ENCODE measurements at places on chromosomes 12 and 14.
A peak's percentile ranks its signal among the peaks of the same experiment; 100 is the strongest.

- no peak for DNase-seq
Measured at GRCh38 chr12:44771485-44772021, 104.6 kb downstream of the NELL2 start.

DNA sequence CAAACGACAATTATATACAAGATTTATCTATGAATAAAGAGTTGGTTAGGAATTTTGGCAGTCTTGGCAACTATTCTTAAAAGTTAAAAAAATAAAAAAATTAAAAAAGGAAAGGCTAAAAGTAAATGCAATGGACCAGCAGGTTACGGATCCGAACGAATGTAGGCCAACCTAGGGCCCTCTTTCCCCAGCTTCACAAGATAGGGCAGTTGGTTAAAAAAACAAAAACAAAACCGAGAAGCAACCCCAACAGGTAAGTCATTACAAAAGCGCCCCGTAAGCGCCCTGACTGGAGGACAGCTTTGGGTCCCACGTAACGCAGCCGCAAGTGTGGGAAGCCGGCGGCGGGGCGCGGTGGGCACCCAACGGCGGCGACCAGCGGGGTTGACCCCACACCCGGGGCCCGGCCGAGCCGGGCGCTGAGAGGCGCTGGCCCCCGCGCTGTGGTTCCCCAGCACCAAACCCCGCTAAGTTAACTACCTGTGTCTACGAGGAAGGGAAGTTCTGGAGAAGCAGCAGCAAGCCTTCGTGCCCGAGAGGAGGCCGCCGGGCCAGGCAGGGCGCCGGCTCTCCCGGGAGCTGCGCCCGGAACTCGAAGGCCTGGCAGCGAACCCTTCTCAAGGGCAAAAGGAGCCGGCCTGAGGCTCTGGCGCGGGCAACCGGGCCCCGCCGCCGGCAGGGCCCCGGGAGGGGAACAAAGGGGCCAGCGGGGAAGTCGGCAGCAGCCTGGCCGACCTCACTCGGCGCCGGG lies 882 bp downstream of the HECTD1 start:
- DNase-seq = peak; percentile 16

DNA sequence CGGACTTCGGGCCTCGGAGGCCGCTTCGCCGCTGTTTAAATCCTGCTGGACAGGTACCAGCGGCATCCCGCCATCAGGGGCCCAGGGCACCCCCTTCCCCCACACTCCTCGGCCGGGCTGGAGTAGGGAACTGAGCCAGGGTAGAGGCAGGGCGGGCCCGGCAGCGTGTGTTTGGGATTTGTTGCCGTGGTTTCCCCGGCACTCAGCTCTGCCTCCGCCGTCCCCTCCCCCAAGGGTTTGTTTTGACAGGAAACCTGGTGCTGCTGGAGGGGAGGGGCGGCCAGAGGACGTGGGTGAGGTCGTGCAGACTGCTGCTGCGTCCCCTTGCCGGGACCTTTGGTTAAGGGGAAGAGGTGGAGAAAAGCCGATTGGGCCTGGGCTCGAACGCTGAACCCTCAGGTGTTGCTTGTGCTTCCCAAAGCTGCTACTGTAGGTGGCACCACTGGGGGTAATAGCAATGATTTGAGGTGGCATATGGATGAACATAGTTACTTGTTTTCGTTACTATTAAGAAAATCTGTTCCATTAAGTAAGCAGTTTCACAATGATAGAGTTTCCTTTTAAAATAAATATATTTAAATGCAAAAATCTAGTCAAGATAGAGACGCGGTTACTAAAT lies 778 bp downstream of the TCP11L2 start:
- DNase-seq = no peak

GRCh38 chr14:35471803-35472202 lies 62.2 kb upstream of the INSM2 start:
- DNase-seq = no peak

- DNase-seq = no peak
Measured at GRCh38 chr14:93824518-93825234, 36.4 kb upstream of the PRIMA1 start.

DNA sequence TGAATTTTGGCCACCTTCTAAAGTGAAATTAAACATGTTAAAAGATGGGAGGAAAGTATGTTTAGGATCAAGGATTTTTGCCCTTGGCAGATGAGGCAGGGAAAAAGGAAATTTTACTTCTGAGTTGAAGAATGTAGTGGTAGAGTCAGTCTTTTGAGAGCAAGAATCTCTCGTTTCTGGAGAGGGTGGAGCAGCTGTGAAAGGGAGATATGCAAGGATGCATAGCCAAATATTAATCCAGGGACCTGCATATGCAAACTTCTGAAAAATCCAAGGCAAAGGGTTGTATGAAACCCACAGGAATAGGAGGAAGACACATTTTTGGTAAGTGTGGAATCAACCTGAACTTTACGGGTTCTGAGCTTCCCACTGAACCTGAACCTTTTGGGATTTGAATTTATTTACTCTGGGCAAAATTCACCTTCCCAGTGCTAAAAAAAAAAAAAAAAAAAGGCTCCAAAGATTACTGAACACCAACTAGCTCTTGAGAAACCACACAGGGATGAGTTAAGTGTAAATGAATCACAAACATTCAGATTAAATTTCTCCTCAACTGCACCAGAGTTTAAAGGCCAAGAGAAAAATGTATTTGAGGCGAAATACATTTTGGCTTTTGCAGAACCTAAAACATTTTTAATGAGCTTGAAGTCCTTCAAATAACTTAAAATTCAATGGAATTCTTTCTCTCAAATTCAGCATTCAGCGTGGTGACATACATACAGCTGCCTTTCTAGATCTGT lies 187.1 kb upstream of the CDKN3 start:
- DNase-seq = no peak

GRCh38 chr14:26394150-26394810 lies 203.6 kb downstream of the NOVA1 start:
- no peak for DNase-seq

DNA sequence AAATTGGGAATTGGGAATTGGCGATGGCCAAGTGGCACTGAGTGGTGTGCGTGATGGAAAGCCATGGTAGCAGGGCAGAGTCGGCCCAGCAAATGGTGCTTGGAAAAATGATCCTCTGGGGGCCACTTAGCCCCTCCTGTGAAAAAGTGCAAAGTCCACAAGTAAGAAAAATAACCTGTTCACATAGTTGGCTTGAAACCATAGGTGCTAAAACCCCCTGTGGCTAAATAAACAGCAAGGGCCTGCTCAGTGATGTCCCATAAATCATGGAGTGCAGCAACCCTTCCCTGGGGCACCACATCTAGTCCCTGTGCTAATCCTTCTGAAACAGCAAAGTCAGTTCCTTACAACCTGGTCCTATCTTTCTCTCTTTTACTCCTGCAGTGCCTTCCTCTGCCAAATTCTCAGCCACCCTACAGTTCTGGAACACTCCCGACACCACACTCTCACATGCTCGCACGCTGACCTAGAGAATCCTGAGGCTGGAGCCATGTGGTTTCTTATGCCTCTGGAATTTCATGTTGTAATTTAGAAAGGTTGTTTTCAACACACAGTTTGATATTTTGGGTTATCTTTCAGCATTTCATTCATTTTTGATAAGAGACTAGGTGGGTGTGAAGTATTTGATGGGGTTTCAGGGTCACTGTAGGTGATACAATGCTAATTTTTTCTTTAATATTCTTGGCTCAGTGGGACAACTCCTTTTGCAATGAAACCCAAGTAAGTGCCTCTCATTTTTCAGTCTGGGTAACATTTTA lies 123.6 kb downstream of the SMOC1 start:
- DNase-seq = no peak

DNA sequence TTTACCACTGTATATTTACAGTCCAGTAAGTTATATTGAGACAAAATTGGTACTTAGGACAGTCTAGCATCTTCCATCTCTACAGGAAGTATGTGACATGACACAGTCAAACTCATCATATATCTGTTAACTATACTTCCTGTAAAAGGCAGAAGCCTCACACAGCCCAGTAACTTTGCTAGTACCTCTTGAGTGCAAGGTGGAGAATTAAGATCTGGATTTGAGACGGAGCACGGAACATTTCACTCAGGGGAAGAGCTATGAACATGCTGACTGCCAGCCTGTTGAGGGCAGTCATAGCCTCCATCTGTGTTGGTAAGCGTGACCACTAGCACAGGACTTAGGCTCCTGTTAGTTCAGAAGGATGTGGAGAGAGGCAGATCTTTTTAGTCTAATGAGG lies 333.7 kb upstream of the OR4E1 start:
- no peak for DNase-seq

- DNase-seq = no peak
Measured at GRCh38 chr14:87461704-87462103, 531.3 kb downstream of the GALC start.

DNA sequence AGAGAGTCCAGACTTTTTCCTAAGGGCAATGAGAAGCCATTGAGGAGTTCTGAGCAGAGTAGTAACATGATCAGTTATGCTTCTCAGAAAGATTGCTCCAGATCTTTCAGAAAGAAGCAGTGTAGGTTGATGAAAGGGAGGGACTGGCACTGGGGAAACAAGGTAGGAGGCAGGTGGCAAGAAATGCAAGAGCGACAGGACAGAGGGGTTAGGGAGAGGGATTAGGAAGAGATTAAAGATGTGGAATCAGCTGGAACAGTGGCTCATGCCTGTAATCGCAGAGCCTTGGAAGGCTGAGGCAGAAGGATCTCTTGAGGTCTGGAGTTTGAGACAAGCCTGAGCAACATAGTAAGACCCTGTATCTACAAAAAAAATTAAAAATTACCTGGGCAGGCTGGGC lies 3.4 kb downstream of the CDCA3 start:
- DNase-seq = no peak

- no peak for DNase-seq
Measured at GRCh38 chr14:105192866-105193731, 12.0 kb upstream of the NUDT14 start.

GRCh38 chr12:43737646-43738045 lies 20.9 kb downstream of the PUS7L start:
- DNase-seq = no peak

- no peak for DNase-seq
Measured at GRCh38 chr14:91305650-91306431, 61.3 kb upstream of the GPR68 start.

- DNase-seq = no peak
Measured at GRCh38 chr14:59964251-59965007, 44.5 kb downstream of the LRRC9 start.

DNA sequence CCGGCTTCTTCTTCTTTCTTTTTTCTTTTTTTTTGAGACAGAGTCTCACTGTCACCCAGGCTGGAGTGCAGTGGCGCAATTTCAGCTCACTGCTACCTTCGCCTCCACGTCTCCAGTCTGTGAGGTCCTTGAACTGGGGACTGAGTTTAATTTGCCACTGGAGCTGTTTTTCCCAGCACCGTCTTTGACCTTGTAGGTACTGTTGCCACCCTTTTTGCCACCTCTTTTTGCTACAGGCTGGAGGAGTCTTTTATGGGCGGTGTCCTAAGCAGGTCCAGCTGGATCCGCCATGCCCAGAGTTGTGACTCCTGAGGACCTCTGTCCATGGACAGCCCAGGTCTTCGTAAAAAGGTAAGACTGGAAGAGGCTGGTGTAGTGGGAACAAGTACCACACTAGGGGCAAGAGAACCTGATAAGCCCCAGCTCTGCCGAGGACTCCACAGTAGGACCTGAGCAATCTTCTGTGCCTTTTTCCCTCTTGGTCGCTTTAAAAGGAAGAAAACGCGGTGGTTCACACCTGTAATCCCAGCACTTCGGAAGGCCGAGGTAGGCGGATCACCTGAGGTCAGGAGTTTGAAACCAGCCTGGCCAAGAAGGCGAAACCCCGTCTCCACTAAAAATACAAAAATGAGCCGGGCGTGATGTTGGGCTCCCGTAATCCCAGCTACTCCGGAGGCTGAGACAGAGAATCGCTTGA lies 946 bp downstream of the RNU4-2 start:
- DNase-seq = no peak

GRCh38 chr12:49456131-49456679 lies 82.6 kb upstream of the KCNH3 start:
- no peak for DNase-seq

GRCh38 chr12:4112734-4113325 lies 160.7 kb upstream of the CCND2 start:
- no peak for DNase-seq

DNA sequence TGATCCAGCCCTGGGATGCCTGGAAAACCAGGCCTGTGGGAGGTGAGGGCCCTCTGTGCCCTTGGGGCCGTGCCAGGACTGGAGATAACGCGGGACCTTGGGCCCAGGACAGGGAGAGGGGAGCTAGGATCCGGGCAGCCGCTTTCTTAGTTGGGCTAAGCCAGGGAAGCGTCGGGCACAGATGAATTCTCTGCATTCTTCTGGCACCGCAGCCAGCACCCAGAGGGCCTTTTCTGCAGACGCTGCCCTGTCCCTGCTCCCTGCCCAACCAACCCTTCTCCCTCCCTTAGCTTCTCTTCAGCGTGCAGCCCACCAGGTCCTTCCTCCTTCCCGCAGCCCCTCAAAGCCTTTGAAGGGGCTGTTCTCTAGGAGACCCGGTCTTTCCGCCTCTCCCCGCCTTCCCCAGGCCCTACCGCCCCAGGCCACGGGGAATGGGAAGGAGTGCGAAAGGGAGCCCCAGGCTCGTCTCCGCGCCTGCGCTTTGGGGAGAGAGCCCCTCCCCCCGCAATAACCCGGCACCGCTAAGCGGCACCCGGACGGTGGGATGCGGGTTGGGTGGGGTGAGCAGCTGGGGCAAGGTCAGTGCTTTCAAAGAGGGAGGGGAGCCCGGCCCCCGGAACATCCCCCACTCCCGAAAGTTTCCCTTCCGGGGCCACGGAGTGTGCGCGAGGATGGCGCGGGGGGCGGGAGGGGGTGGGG lies 663 bp downstream of the NCKAP5L start:
- DNase-seq = no peak

DNA sequence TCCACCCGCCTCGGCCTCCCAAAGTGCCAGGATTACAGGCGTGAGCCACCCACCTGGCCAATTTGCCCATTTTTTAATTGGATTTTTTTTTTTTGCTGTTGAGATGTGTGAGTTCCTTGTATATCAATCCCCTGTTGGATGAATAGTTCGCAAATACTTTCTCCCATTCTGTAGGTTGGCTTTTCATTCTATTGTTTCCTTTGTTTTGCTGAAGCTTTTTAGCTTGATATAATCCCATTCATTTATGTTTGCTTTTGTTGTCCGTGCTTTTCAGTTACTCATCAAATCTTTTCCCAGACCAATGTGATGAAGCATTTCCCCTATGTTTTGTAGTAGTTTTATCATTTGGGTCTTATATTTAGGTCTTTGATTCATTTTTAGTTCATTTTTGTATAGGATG lies 36.4 kb downstream of the TRAF3 start:
- DNase-seq = no peak

DNA sequence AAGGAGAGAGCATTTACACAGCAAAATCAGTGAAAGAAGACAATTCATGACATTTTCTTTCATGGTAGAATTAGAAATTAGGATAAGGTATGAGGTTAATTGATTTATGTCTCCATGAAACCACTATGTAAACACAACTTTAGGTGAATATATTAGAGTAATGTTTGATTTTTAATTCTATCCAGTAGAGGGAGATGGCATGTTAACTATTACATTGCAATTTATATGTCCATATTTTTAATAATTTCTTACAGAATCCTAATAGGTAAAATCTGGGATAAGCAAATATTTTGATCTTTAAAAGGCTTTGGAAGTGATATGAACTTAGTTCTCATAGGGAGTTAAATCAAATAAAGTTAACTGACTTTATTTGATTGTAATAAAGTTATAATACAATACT lies 373.4 kb upstream of the PDE3A start:
- no peak for DNase-seq
